Iris pigment epithelial cell (primary cell): ENCODE measurements at places on chromosomes 7 and 10.

DNA sequence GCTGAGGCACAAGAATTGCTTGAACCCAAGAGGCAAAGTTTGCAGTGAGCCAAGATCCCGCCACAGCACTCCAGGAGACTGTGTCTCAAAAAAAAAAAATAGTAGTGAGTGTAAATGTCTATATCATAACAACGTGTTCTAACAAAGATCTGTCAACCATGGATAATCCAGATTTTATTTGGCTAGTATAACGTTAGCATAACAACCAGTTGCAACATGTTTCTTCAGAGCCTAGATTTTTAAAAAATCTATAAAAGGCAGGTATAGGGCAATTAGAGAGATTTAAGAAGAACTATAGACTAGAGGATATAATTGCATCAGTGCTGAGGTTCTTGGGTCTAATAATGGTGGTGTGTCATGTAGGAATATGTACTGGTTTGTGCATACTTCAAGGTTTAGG is 30.5 kb downstream of the DLG5 start:
- DNase-seq, result no peak

- DNase-seq, result no peak
Measured at GRCh38 chr10:72785409-72785808, 93.5 kb downstream of the MCU start.

- DNase-seq, result no peak
Measured at GRCh38 chr7:101632641-101633040, 3.5 kb upstream of the MYL10 start.

- DNase-seq, result no peak
Measured at GRCh38 chr10:107666214-107666613, 501.7 kb upstream of the SORCS1 start.

- DNase-seq, result no peak
Measured at GRCh38 chr10:95264227-95265051, 26.4 kb downstream of the PDLIM1 start.
